ENCODE measurements at places on chromosomes 6 and 20.

GRCh38 chr6:71558974-71559373 is 270.4 kb downstream of the OGFRL1 start:
- DNase-seq, result no peak

DNA sequence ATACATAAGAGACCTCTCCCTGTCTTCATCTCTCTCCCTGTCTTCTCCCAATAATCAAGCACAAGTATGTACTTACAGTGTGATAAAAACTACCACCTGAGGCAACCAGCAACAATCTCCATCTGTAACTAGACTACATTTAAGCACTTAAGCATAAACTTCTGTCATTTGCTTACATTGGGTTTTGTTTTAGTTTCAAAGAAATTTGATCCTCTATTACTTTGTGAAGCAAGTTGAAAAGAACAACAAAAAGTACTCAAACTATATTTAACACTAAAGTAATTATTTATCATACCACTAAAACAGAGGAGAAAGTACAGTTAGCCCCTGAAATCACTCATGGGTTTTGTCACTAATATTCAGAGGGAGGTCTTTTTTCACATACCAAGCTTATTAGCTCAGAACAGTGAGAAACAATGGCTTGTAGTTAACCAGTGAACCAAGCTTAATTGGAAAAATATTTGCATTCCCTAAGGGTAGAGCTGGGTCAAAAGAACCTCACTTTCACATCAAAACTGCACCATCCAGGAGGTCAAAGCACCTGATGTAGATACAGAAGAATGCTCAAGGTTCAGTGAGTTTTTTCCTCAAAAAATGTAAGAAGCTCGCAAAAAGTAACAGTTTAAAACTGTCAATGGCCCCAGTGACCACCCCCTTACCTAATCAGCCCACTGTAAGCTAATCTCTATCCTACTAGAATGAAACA is 34.1 kb downstream of the DCDC2 start:
- no peak for DNase-seq

DNA sequence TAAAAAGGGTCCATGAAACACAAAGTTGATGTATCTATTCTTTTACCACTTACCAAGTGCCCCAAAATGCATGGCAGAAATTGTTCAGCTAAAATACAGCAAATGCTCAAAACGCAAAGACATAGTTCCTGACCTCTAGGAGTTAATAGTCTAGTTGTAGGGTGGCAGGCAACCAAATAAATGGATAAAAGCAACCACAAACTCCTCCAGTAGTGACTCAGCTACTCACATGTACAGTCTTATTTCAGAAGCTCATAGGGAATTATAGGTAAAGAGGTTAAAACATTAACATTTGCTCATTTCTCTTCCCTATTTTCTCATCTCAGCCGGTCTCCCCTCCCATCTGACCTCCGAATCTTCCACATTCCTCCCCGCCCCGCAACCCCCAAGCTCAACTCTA is 143.9 kb upstream of the INSM1 start:
- DNase-seq, result no peak

- no peak for DNase-seq
Measured at GRCh38 chr20:1278993-1279392, 12.9 kb downstream of the SNPH start.

- DNase-seq, result peak; percentile 80
Measured at GRCh38 chr6:158817728-158818580, 1.2 kb downstream of the EZR start.

GRCh38 chr20:48405909-48406308 is 421.9 kb downstream of the PREX1 start:
- DNase-seq, result no peak

- no peak for DNase-seq
Measured at GRCh38 chr6:88761237-88762031, 202.0 kb downstream of the RNGTT start.

DNA sequence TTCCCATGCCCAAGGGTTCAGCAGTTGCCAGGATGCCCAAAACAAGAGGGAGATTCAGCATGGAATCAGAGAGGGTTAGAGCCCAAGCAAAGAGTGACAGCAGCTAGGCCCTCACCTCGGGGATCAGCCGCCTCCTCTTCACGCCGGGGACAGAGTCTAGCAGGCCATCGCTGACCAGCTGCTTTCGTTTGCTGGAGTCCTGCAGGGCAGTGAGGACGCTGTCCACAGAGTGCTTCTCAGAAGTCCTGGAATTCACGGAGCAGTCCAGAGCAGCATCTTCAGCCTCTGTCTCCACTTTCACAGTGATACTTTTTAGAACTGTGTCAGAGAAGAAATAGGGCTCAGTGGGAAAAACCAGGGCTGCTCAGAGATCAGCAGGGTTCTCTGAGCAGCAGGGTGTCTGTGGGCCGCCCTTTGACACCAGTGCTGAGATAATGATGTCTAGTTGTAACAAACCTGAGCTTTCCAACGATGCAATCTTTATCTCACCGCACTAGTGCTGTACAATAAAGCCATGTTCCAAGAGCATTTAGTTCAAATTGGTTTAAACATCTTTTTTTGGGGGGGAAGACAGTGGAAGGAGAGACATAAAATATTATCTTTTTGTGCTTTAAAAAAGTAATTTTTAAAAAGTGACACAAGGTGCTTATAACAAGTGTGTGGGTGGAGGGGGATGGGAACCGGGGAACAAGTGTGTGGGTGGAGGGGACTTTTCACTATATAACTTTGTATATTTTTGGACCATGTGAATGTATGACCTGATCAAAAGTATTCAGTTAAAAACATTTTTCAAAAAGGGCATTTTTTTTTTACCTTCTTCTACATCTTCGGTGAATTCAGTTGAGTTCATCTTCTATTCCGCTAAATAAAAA is 16.6 kb downstream of the BEND3 start:
- no peak for DNase-seq

- DNase-seq, result no peak
Measured at GRCh38 chr6:71887006-71887743, 825 bp downstream of the RIMS1 start.

DNA sequence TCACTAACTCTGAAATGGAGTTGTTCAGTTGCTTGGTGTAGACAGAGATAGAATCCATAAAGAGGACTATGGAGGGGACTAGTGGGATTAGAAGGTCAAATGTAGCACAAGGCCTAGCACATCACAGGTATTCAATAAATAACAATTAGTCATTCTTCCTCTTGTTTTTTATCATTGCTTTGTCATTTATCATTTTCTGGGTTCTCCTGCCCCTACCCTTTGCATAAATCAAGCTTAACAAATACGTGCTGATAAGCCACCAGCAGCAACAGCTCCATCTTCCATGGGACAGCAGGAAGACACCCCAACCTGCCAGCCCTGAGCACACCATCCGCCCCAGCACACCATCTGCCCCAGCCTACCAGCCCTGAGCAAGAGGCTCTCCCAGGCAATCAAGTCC is 23.1 kb downstream of the TRAM2 start:
- no peak for DNase-seq

- no peak for DNase-seq
Measured at GRCh38 chr20:51507216-51508036, 35.1 kb downstream of the NFATC2 start.
